AG08396 (cell line): ENCODE measurements at places on chromosomes 4 and X.

DNA sequence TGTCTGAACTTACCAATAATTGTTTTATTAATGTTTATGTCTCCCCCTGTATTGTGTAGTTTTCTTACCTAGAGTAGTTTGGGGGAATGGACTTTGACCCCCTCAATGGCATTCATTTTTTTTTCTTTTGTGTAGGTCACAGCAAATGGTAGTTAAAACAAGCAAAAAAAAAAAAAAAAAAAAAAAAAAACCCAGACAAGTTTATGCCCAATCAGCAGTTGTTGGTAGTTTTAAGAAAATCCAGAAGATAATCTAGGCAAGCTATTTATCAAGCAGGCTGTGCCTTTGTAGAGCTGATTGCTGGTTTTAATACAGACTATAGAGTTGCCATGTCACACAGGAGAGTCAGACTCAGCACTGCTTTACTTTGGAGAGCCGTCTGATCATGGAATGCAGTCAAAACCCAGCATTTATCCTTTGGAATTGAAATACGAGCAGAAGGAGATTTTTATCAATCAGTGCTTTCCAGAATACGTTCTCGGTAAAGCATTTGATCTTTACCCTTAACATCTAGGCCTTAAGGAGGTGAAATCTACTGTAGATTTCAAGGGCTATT is 16.6 kb downstream of the DCUN1D4 start:
- DNase-seq, result no peak

DNA sequence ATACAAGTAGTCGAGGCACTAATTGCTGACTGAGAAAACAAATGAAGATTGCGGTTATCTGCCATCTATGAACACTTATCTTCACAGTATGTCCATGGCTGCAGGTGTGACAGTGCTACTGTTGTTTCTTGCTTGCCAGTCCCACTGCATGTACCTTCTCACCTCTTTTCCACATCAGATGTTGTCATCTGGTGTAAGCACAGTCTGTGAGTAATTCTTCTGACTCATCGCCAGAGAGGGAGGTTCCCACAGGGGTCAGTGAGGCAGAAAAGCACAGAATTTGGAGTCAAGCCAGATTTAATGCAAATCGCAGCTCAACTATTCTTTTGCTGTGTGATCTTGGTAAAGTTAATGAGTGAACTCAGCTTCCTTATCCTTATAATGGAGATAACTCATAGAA is 144.4 kb downstream of the GLRA2 start:
- DNase-seq, result peak; percentile 51

GRCh38 chr4:118917582-118917981 is 28.9 kb downstream of the SYNPO2 start:
- no peak for DNase-seq

DNA sequence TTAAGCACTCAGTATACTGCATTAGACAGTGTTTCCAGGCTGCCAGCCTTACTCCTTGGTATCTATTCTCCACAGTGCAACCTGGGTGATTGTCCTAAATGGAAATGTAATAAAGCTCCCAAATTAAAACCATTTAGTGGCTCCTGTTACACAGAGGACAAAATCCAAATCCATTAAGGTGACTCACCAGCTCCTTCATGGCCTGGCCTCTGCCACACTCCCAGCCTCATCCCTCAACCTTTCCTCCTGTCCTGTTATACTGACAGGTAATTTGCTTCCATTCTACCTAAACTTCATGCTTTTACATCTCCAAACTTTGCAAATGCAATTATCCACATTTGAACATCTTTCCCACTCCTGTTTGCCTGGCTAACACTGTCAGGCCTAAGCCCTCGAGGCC is 140.3 kb downstream of the INPP4B start:
- no peak for DNase-seq

- no peak for DNase-seq
Observed at GRCh38 chr4:144696376-144696775, 50.4 kb downstream of the HHIP start.

- no peak for DNase-seq
Observed at GRCh38 chr4:5865896-5866599, 26.8 kb downstream of the CRMP1 start.

GRCh38 chr4:10017037-10017893 is 4.0 kb downstream of the SLC2A9 start:
- DNase-seq, result no peak

DNA sequence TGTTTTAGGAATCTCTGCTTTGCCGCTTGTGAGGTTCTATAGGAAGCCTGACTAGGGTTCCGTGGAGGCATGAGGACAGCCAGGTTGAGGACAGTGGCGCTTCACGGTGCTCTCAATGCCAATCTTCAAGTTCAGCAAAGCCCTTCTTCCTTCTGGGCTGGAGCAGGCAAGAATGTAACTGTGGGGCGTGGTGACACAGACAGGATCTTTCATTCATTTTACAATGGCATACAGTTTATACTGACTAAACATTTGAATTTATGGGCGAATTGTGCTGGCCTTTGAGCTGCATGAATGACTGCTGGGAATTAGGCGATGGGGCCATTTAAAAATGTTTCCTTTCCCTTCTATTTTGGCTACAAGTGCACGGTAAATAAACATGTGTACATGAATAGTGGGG is 2.9 kb upstream of the NHS start:
- no peak for DNase-seq

DNA sequence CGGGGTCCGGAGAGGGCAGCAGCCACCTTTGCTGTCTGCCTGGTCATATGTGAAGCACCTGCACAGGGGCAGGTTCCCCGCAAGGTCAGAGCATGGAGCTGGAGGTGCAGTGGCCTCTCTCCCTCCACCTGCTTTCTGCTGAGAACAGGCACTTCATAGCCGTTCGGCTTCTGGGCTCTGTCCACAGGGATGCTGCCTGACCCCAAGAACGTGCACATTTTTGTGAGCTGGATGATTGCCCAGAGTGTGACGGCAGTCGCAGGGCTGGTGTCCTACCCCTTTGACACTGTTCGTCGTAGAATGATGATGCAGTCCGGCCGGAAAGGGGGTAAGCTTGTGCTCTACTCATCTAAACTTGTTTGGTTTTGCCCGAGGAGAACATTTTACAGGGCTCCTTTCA is 2.5 kb downstream of the SLC25A4 start:
- no peak for DNase-seq

DNA sequence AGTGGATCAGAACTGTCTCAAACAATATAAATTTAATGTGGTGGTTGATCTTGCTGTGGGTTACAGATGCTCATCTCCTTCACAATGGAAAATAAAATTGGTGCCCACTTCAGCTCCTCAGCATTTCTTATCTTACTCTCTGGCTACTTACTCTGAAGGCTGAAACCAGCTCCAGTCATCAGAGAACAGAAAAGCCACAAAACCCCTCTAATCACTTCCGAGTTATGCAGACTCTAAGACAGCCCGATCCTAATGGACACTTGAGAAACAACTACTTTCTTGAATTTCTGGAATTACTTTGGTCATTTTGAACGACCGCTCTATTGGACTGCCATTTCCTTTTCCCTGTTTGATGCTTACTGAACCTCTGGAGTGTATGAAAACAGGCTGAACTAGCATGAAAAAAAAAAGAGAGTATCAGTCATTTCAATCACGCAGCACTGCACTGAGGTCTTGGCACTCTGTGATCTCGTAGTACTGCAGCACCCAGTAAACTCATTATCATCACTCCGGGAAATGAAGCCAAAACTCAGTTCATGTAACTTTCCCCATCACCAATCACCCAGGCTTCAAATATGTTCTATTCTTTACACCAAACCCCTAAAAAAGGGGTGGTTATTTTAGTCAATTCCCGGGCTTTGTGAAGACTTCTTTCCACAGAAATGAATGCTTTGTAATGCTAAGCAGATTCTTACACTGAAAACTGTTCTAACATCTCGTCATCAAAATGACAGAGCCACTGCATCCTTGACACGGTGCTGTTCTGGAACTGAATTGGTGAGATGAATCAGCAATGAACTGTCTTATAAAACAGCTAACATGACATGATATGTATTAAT is 54.5 kb downstream of the TSPAN5 start:
- peak; percentile 38 for DNase-seq

- no peak for DNase-seq
Observed at GRCh38 chr4:109590905-109591304, 30.9 kb downstream of the MCUB start.

DNA sequence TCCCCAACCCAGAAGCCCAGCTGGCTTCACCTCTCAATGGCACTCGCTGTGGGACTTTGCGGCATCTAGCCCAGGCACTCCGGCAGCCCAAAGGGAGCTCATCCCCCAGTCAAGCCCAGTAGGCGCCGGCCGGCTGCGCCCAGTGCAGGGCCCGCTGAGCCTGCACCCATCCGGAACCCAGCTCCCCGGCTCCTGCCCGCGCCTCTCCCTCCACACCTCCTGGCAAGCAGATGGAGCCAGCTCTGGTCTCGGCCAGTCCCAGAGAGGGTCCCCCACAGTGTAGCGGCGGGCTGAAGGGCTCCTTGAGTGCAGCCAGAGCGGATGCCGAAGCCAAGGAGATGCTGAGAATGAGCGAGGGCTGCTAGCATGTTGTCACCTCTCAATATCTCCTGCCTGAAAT is 116.8 kb upstream of the UGT8 start:
- DNase-seq, result no peak

- DNase-seq, result no peak
Observed at GRCh38 chr4:45954276-45954675, 169.6 kb downstream of the GABRG1 start.

GRCh38 chr4:152735906-152736305 is 43.6 kb downstream of the TIGD4 start:
- DNase-seq, result no peak

- peak; percentile 88 for DNase-seq
Observed at GRCh38 chr4:1767770-1768366, 25.2 kb upstream of the FGFR3 start.

DNA sequence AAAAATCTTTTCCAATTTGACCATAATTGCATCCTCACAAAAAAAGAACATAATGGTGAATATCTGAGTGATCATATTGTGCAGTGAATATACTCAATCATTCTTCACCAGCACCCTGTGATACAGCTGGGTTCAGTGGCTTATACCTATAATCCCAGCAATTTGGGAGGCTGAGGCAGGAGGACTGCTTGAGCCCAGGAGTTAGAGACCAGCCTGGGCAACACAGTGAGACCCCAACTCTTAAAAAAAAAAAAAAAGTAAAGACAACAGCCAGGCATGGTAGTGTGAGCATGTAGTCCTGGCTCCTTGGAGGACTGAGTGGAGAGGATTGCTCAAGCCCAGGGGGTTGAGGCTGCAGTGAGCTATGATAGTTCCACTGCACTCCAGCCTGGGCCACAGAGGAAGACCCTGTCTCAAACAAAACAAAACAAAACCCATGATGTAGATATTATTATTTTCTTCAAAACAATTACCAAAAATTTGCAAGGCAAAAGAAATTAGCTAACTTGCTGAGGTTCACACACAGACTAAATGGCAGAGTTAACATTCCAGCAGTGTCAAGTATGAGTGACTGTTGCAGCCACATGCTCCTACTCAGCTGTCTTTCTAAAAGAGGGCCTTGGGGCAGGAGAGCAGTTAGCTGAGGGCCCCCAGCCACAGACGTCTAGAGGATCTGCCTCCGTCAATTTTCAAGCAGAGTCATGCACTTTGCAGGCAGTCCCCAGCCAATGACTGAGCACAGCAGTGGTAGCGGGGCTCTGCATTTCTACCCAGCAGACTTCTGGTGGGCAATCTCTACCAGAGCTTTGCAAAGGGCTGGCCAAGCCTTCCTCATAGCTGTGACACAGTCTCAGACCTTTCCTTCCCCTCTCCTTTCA is 33.4 kb downstream of the ADGRA3 start:
- DNase-seq, result no peak

DNA sequence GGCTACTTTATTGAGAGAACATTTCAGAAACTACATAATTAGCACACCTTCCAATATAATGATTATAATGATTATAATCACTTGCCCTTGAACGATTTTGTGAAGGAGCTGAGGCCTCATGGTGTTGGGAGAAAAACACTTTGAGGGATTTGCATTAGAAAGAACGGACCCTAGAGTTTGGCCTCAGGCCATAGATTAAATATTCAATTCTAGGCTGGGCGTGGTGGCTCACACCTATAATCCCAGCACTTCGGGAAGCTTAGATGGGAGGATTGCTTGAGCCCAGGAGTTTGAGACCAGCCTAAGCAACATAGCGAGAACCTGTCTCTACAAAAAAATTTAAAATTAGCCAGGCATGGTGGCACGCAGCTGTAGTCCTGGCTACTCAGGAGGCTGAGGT is 12.9 kb upstream of the PRKG2 start:
- DNase-seq, result no peak

GRCh38 chr4:176939445-176939844 is 146.7 kb upstream of the VEGFC start:
- peak; percentile 9 for DNase-seq

GRCh38 chr4:180434131-180434895 is 1808.9 kb upstream of the TENM3 start:
- no peak for DNase-seq

GRCh38 chr4:77415689-77416088 is 189.9 kb upstream of the CXCL13 start:
- no peak for DNase-seq

GRCh38 chrX:100368167-100368566 is 41.9 kb downstream of the PCDH19 start:
- peak; percentile 8 for DNase-seq

DNA sequence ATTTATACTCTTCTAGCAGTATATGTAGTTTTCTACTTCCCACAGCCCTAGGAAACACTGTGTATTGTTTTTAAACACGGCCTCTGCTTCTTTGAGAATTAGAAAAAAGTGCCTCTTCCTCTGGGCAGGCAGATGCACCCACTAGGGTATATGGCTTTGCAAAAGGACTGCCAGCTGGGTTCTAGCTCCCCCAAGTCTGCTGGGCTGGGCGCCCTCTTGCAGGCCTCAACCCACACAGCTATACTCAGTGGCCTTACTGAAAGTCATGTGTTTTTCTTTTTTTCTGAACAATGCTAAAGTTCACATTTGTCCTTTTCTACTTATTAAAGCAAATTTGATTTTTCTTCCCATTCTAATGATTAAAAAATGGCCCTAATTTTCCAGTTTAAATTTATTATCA is 35.5 kb upstream of the BMPR1B start:
- no peak for DNase-seq

- peak; percentile 30 for DNase-seq
Observed at GRCh38 chr4:80362578-80363181, 27.1 kb downstream of the CFAP299 start.

- no peak for DNase-seq
Observed at GRCh38 chrX:118066867-118067515, 49.6 kb downstream of the KLHL13 start.
